Epithelial cell of proximal tubule (primary cell): ENCODE measurements at places on chromosomes 2 and 18. TPM values are rescaled to one million over a fixed set of nuclear protein-coding genes. Genes with fewer than 3 reads are reported as not detected.

GRCh38 chr2:7972670-7973069 lies 709.2 kb upstream of the ID2 start:
- no peak for DNase-seq

GRCh38 chr2:196105951-196106350 lies 37.3 kb upstream of the DNAH7 start:
- no peak for DNase-seq

The UGT1A5 gene
- not detected in 2 replicates for total RNA-seq

DNA sequence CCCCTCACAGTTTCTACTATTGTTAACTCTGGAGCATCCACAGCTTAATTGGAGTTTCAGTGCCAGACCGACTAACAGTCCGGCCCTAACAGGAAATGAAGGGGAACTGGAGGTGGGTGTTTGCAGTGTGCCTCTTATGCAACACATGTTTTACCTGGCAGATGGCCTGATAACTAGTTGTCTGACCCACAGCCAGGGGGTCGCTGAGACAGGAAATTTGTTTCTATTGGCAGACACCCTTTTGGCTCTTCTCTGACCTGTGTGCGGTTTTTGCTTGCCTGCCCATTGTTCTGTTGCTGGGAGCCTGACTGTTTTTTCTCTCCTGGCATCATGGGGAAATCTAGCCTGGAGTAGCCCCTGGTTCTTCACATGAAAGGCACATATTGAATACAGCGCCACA lies 1329.8 kb downstream of the DSC3 start:
- DNase-seq: no peak

DNA sequence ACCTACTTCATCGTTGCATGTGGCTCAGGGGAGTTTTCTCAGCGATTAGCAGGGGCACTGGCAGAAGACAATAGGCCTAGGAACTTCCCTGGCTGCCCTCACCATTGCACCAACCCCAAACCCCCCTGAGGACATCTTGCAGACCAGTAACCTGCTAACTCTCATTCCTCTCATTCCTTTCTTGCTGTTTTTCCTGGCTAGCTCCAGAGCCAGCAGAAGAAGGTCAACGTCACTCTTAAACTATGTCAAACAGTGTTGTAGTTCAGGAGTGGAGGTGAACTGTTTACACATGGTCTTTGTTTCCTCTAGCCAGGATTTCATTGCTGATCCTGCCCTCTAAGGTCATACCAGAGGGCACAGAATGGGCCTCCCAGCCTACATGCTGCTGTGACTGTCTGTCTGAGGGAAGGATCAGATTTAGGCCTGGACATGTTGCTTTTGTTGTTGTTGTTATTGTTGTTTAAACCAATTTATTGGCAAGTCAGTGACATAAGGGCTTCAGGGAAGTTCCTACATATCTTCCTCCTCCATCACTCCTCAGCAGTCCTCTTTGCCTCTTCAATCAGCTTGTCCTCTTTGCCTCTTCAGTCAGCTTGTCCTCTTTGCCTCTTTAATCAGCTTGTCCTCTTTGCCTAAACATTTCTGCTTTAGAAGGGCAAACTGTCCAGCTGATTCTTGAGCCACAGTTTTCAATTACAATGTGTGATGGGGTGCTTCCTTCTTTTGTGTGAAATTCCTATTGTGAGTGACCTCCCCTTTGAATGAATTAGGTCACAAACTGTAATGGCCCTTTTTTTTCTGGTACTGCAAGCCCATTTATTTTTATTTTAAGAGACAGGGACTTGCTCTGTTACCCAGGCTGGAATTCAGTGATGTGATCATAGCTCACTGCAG lies 471.9 kb upstream of the TNP1 start:
- DNase-seq: peak; percentile 96

DNA sequence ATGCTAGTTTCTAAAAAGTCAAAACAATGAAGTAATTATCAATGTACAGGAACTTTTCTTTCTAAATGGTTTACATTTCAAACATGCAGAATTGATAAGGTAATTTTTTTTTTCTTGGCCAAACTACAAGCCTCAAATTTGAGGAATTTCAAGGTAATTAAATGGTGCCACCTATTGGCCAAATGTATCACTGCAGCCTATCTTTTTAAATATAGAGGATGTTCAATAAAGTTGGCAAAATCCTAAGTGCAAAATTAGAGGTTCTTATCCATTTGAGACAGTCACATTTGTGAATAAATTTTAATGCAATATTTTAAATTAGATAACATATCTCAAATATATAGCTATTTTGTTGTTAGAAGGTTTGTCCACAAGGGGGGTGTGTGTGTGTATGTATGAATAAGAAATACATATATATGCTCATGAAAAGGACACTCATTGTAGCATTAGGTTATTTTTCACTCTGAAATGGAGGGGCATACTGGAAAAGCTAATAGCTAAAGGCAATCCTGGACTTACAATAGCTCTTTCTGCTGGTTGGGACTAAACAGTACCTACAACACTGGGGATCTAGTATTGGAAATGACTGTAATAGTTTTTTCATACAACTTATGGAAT lies 26.2 kb downstream of the MMADHC start:
- no peak for DNase-seq

- no peak for DNase-seq
Measured at GRCh38 chr2:126832014-126832413, 66.7 kb upstream of the TEX51 start.

The PLCL1 gene
- under 0.01 TPM in 1 of 2 replicates, not detected in the other for total RNA-seq

The SPRED2 gene
- 10.5 and 11.1 TPM in 2 replicates for total RNA-seq

DNA sequence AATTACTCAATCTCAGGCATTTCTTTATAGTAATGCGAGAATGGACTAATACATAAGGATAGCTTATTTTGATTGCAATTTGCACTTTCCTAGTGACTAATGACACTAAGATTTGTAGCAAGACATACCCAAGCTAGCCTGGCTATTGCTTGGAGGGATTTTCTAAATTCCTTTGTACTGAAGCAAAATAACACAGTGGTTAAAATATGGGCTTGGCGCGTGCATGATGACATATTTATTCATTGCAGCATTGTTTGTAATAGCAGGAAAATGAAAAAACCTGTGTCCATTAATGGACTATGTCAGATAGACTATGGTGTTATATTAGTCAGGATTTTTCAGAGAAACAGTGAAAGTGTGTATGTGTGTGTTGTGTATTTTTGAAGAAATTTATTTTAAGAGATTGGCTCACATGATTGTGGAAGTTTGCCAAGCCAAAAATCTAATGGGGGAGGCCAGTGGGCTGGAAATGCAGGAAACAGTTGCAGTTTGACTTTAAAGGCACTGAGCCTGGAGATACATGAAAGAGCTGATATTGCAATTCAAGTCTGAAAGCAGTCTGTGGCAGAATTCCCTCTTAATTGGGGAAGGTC lies 16.7 kb upstream of the LAPTM4A start:
- DNase-seq: no peak

- peak; percentile 38 for DNase-seq
Measured at GRCh38 chr2:63378589-63378988, 209.7 kb downstream of the WDPCP start.

- DNase-seq: peak; percentile 63
Measured at GRCh38 chr2:37672104-37672869, 845 bp upstream of the CDC42EP3 start.

GRCh38 chr2:201071479-201072200 lies at the start of the genes HYCC2 and NDUFB3:
Gene HYCC2 (minus strand): TSS chr2:201071671. CDS start chr2:201024009, 47,662 bp downstream.
Gene NDUFB3 (plus strand): TSS chr2:201072001. CDS start chr2:201078883, 6,882 bp downstream.
- peak; percentile 80 for DNase-seq

The ST8SIA5 gene
- not detected in 2 replicates for total RNA-seq

DNA sequence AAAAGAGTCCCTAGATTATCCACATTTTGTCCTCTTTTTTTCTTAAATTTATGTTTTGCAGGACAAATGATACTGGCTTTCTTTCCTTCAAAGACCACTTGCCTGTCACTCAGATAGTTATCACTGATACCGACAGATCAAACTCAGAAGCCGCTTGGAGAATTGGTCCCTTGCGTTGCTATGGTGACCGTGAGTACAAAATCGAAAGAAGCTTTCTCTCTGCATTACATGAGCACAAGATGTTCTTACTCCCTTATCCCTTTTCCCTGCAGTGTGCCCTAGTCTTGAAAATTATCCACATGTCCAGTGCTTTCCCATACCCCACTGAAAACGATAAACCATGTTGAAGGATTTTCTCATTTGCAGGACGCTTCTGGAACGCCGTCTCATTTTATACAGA lies 738.5 kb downstream of the CNTNAP5 start:
- DNase-seq: no peak

GRCh38 chr2:126507425-126507911 lies 148.5 kb upstream of the GYPC start:
- DNase-seq: no peak

- DNase-seq: peak; percentile 61
Measured at GRCh38 chr2:233209533-233210171, 41.8 kb upstream of the ATG16L1 start.

DNA sequence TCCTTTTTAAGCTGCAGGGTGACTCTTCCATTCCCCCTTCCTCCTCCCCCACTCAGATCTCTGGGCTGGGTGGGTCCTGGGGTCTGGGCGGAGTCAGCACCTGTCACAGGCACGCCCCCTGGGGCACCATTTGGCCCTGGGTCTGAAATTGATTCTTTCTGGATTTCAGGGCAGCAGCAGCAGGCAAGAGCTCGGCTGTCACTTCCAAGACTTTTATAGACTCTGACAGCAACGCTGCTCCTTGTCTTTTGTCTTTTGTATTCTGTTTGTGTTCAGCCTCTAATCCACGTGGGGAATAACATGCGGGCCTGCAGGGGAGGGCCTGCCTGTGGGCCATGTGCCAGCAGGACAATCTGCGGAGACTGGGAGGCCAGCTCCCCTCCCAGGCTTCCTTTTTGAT lies 3.9 kb downstream of the BOD1L2 start:
- DNase-seq: no peak

The CCDC102B gene
- 0.17 and 0.43 TPM in 2 replicates for total RNA-seq

GRCh38 chr2:216533609-216534008 lies 35.0 kb downstream of the RPL37A start:
- no peak for DNase-seq

DNA sequence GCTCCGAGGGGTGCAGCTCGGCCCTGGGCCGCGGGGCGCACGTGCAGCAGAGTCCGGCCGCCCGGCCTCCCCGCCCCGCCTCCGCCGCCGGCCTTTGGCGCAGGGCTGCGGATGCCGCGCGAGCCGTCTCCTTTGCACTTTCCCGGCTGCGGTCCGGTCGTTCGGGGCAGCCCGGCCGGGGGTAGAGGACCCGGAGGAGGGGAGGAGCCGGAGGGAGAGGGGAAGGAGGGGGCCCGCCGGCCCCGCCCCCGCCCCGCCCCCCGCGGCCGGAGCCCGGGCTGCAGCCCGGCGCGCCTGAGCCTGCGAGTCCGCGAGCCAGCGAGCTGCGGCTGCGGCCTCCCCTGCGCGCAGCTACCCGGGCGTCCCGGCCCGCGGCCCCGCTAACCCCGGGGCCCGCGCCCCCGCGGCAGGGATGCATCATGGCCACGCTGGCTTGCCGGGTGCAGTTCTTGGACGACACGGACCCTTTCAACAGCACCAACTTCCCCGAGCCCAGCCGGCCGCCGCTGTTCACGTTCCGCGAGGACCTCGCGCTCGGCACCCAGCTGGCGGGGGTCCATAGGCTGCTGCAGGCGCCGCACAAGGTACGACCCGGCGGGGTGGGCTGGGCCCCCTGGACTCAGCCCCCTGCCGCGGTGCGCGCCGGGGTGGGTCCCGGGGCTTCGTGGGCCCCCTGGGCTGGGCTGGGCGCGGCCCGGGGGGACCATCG lies at the start of gene FHOD3:
Gene FHOD3 (plus strand): TSS at position 297 of the 709 bp plus-strand sequence. CDS start 123 bp downstream, at position 420.
- DNase-seq: no peak

- no peak for DNase-seq
Measured at GRCh38 chr2:223562078-223562477, 40.1 kb downstream of the SCG2 start.

The FOXI3 gene
- total RNA-seq: 0.17 TPM in 1 of 2 replicates, not detected in the other

DNA sequence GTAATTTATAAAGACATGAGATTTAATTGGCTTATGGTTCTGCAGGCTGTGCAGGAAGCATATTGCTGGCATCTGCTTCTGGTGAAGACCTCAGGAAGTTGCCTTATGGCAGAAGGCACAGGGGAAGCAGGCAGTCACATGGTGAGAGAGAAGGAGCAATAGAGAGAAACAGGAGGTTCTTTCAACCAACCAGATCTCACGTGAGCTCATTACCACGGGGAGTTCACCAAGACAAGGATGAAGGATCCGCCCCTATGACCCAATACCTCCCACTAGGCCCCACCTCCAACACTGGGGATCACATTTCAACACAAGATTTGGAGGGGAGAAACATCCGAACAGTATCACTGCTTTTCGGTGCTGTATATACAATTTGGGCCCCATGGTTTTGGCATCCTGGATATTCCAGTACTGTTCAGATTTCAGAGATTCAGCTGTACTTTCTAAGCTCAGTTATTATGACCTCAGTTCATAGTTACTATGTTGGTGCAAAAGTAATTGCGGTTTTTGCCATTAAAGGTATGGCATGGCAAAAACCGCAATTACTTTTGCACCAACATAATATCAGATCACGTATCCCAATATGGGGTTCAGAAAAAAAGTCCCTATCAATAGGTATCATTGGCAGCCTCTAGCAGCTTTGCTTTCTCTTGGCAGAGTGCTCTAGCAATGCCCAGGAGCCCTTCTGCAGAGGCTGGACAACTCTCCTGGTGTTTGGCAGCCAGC lies 189.6 kb upstream of the SIX3 start:
- DNase-seq: no peak

DNA sequence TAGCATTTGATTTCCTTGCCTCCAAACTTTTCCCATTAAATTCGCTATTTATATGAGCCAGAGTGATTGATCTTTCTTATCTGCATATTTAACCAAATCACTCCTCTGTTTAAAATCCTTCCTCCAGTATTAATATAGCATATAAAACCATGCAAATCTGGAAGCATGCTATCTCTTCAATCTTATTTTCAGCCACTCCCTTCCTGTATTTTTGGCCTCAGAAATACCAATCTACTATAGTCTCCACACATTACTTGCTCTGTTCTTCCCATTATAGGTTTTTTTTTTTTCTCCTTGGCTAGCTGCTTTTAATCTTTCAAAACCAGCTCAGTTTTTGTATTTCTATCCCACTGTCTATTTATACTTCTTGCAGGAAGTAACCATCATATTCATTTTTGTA lies 19.1 kb downstream of the MAP2 start:
- no peak for DNase-seq

The CAPN14 gene
- total RNA-seq: 0.14 and 0.46 TPM in 2 replicates

The COLEC11 gene
- 0.40 and 2.4 TPM in 2 replicates for total RNA-seq

The ACMSD gene
- total RNA-seq: 0.23 and 0.29 TPM in 2 replicates

DNA sequence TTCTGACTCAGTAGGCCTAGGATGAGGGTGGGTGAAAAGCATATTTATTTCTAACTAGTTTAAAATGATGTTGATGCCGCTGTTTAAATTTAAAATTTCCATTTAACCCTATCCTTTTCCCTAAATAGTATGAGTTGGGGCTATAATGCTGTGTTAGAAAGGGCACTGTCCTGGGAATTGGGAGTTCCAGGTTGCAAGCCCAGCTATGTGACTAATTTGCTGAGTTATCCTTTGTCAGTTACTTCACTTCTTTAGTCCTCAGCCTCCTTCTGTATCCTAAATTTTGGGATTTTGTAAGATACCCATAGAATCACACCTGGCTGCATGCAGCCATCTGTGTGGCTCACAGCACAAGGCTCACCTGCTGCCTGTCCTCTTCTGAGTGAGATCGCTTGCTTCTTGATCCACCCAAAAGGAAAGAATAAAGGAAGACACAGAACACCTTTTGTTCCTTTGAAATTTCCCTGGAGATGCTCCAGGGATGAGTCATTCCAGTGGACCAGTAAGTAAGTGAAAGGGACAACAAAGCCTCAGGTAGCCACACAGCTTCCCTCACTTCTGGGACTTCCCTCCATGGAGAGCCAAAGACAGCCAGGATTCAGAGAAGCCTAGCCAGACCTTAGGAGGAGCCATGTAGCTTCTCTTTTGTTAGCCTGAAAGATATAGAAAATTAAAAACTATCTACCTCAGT lies 97.2 kb downstream of the DTNA start:
- no peak for DNase-seq
